ENCODE measurements at places on chromosomes 1 and 21.

DNA sequence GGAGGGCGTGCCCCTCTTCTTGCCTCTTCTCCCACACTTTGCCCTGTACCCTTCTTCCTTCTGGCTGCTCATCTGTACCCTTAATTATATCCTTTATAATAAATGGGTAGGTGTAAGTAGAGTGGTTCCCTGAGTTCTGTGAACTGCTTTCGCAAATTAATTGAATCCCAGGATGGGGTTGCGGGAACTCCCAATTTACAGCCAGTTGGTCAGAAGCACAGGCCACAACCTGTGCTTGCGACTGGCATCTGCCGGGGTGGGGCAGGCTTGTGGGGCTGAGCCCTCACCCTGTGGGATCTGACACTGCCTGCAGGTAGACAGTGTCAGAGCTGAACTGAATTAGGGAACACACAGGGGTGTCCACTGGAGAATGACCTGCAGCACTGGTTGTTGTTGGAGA, 244.9 kb downstream of the KCNJ6 start:
- no peak for DNase-seq

- DNase-seq, result peak; percentile 63
Measured at GRCh38 chr1:225454733-225455132, 26.9 kb upstream of the LBR start.

GRCh38 chr1:59007820-59008598, 224.2 kb upstream of the JUN start:
- no peak for DNase-seq

GRCh38 chr1:99579691-99580172, 66.2 kb upstream of the PALMD start:
- DNase-seq, result no peak

- DNase-seq, result no peak
Measured at GRCh38 chr1:155171836-155172731, 1.0 kb downstream of the KRTCAP2 start.

DNA sequence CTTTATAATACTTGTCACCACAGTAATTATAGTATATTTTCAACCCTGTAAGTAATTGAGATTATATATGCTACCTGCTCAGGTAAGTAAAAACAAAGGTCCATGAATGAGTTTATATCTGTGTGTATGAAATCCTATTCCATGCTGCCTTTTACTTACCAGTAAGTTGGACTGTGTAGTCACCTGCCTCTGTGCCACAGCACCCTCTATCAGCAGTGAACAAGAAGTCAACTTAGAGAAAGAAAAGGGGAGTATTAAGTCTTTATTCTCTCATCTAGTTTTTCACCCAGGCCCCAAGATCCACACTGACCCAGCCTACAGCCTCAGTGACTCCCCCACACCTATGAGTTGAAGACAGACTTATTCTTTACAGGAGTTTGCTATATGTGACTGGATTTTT, 36.9 kb upstream of the IFI16 start:
- no peak for DNase-seq

GRCh38 chr1:186923486-186923885, 94.7 kb downstream of the PLA2G4A start:
- DNase-seq, result no peak

DNA sequence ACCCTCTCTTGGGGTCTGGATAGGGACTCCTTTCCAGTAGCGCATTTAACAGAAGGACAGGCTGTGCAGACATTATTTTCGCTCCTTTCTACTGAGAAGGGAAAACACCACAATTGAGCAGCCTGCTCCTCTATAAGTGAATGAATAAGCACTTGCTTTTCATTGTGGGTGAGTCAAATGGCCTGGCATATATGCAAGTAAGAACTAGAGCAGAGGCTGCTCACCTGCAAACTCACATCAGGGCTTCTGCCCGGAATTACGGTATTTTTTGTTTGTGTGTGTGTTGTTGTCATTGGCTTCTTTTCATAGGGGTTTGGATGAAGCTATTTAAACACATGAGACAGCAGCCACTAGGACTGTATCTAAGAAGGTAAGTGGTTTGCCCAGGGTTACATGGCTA, 200.1 kb upstream of the CAMK1G start:
- DNase-seq, result no peak

Measured in CD4-positive, alpha-beta T cell treated with Interleukin-4 for 1 hour (primary cell).